Stimulated activated CD4-positive, alpha-beta T cell treated with anti-CD3 and anti-CD28 coated beads, Interleukin-2, amount 100 ng/mL, for 24 hours (primary cell): ENCODE measurements at places on chromosomes 5 and 9.

DNA sequence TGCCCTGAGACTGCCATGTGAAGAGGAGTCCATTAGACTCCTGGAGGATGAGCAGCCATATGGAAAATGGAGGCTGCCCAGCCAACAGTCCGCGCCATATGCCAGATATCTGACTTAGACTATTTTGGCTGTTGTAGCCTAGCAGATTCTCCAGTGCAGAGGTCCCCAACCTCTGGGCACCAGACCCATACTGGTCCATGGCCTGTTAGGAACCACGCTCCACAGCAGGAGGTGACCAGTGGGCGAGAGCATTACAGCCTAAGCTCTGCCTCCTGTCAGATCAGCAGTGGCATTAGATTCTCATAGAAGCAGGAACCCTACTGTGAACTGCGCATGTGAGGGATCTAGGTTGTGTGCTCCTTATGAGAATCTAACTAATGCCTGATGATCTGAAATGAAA, 851.9 kb downstream of the NR2F1-AS1 start:
- DNase-seq, result no peak

GRCh38 chr5:119179857-119180641, 109.2 kb downstream of the DMXL1 start:
- DNase-seq, result no peak

GRCh38 chr5:109992264-109992915, 302.7 kb downstream of the MAN2A1 start:
- no peak for DNase-seq

GRCh38 chr5:140641716-140642115, 2.5 kb downstream of the TMCO6 start:
- no peak for DNase-seq

DNA sequence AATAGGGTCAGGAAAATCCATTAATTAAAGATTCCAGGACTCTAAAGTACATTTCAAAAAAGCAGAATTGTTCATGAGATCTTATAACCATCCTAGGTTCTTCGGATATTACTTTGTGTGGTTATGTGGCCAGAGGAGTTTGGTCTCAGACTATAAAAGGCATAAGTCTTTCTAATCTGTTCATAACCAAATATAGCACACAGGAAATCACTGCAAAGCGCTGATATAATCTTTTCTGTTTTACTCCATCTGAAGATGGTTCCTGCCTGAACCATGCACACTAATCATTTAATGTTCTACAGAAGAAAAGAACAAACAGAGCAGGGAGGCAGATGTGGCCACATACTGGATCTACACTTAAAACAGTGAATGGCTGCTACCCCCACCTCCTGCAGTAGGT, 182.8 kb downstream of the SEMA5A start:
- no peak for DNase-seq

GRCh38 chr9:125538092-125538473, 168.9 kb downstream of the MAPKAP1 start:
- no peak for DNase-seq

DNA sequence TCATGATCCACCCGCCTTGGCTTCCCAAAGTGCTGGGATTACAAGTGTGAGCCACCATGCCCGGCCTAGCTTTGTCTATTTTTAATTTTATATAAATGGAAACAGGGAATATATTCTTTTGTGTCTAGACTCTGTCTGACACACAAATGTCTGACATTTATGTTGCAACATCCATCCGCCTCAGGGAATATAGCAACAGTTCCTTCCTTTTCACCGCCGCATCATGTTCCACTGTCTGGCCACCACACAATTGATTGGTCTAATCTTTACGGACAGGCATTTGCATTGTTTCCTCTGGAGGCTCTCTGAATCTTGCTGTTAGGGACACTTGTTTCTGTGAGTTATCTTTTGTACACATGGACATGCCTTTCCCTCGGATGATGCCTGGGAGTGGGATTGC, 20.1 kb upstream of the TBC1D9B start:
- no peak for DNase-seq

- no peak for DNase-seq
These were observed 20.2 kb downstream of the RETREG1 start for GRCh38 chr5:16596581-16596940.

- DNase-seq, result no peak
These were observed 285.4 kb downstream of the MAST4 start for GRCh38 chr5:66881480-66882161.

GRCh38 chr9:119844431-119844830, 475.2 kb upstream of the BRINP1 start:
- DNase-seq, result no peak

- DNase-seq, result no peak
These were observed 7.3 kb downstream of the SRFBP1 start for GRCh38 chr5:121968910-121969607.

- no peak for DNase-seq
These were observed 34.0 kb downstream of the KIAA1958 start for GRCh38 chr9:112520656-112521055.

- DNase-seq, result no peak
These were observed 319.4 kb upstream of the CDH18 start for GRCh38 chr5:20307391-20307790.

GRCh38 chr9:101275769-101276250, 109.0 kb downstream of the BAAT start:
- no peak for DNase-seq

DNA sequence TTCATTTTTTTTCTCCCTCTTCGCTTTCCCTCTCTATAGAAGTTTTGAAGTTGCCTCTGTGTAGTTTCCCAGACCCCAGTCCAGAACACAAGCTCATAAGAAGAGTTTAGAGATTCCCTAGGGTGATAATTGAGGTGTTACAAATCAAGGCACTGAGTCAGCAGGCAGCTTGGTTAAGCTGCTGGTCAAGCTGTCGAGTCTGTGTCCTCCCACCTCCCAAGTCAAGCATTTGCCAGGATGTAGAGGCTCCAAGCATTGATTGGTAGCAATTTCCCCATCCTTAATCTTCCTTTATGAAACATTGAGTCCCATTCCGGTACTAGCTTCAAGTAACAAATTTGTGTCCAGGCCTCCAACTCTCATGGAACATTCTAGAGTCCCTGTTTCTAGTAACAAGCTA, 47.5 kb upstream of the SLC1A1 start:
- DNase-seq, result no peak

DNA sequence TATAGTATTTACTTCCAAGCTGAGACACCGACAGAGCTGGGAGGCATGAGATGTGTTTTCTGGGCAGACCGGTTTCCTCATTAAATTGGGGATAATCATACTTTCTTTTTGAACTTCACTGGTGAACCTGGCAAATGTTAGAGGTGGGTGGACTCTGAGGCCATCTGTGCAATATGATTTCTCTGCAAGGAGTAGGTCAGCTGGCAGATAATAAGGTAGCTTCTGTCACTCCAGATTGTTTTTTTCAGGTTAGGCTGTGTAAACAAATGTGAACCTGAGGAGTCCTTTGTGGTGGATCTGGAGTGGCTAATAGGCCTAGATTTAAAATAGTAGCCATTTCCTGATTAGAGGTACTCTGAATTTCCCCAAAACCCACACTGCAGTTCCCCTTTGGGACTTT, 75.4 kb upstream of the S1PR3 start:
- no peak for DNase-seq

GRCh38 chr9:88529496-88529895, 5.5 kb upstream of the NXNL2 start:
- DNase-seq, result no peak

- no peak for DNase-seq
These were observed 821.2 kb downstream of the PTPRD start for GRCh38 chr9:9791611-9792010.

- no peak for DNase-seq
These were observed 216.8 kb upstream of the TBC1D2 start for GRCh38 chr9:98472216-98472615.

GRCh38 chr5:102866237-102866600, 111.1 kb downstream of the PAM start:
- no peak for DNase-seq

DNA sequence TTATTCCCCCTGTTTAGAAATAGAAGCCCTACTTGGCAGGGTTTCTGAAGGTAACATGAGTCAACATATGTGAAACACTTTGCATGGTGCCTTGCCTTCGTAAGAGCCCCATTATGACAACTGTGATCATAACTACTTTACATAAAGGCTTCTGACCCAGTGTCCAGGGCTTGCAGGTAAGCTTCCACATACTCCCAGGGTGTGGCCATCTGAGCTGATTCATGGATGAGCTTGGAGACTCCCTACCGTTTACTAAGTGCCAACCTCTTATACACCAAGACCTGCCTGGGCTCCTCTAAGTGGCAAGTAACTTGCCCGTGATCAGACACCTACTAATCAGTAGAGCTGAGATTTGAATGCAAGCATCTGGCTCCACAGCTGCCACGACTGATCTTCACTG, 62.8 kb upstream of the C5orf58 start:
- DNase-seq, result no peak

DNA sequence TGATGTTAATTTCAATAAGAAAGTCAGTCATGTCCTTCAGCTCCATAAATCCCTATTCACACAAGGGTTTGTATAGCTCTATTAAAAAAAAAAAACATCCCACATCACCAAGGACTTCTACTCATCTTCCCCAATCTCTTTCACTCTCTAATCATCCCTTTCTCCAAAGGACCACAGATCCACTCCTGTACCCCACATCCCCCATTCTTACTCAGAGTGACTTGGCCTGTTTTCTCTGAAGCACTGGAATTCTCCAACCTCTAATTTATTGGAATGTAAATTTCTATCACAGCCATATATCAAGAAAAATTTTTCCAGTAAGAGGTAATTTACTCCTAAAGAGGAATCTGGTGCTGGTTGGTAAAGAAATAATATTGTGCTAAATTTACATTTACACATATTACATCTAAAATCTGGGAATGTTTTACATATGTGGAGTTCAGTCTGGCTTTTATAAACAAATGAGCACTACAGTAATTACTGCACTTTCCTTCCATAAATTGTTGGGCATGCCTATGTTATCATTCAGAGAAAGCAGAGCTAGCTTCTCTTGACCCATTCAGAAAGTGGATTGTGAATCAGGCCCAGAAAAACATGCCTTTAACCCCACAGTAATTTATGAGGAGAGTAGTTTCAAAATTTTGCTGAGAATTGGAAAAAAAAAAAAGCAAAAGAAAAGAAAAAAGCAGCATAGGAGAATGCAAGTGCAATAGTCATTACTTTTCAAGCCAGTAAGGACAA, 399.5 kb upstream of the TNC start:
- no peak for DNase-seq

DNA sequence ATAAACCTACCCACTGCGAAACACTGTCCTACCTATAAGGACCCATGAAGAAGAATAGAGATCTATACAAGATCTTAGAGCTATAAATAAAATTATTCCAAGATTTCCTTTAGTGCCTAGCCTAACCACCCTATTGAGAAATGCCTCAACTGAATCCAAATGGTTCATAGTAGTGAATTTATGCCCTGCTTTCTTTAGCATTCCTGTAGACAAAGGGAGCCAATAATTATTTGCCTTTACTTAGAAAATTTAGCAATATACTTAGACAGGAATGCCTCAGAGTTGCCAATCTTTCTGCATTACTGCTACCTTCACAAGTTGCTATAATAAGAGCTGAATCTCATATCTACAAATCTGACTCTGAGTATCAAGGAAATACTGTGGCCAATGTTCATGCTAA, 62.6 kb downstream of the PUM3 start:
- DNase-seq, result no peak

GRCh38 chr5:136033848-136034247, 5.1 kb downstream of the TGFBI start:
- DNase-seq, result no peak

GRCh38 chr9:129996161-129996830, 46.7 kb downstream of the FNBP1 start:
- no peak for DNase-seq

- peak; percentile 48 for DNase-seq
These were observed 13.5 kb upstream of the ANKRD18B start for GRCh38 chr9:33510262-33511183.

DNA sequence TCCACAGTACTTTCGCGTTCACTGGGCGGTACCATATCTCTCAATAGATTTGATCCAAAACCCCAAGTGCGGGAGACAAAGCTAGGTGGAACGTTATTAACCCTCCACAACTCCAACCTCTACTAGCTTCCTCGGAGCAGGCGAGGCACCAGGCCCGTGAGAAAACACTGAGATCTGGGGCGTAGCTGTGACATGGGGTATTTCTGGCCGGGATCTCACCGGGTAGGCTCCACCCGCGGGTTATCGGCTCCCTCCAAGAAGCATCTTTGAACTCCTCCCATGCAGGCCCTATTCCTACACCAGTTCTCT, 350 bp upstream of the SLC25A46 start:
- DNase-seq, result no peak

- no peak for DNase-seq
These were observed 44.6 kb downstream of the PIP5K1B start for GRCh38 chr9:68749579-68750159.

GRCh38 chr5:51230336-51230735, 152.9 kb upstream of the ISL1 start:
- DNase-seq, result no peak

- DNase-seq, result no peak
These were observed 40.3 kb downstream of the GLDC start for GRCh38 chr9:6605202-6605601.

DNA sequence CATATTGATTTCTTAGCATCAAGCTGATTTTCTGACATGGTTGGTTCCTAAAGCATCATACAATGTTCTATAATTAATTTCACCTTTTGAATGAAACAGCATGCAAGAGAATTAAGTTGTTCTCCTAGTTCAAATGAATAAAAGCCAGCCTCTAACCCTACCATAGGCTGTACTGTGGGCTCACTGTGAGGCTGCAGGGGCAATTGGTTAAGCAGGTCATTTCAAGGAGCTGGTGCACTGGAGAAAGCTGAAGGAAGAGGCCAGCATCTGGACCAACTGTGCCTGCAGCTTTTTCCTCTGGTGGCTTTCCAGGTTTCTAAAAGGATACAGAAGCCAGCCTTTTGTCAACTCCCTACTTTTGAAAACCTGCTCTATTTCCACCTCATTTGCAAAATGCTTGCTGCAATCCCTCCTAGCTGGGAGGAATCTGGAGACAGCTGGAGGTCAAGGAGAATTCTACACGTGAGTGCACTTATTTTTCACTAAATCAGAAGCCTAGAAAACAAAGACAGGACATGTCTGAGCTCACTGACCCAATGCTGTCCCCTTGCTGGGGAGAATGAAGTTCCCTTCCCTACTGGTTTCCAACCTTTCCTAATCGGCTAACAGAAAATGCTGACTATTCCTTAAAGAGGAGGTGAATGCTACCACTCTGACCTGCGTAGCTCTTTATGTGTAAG, 158.9 kb downstream of the APBA1 start:
- DNase-seq, result no peak

DNA sequence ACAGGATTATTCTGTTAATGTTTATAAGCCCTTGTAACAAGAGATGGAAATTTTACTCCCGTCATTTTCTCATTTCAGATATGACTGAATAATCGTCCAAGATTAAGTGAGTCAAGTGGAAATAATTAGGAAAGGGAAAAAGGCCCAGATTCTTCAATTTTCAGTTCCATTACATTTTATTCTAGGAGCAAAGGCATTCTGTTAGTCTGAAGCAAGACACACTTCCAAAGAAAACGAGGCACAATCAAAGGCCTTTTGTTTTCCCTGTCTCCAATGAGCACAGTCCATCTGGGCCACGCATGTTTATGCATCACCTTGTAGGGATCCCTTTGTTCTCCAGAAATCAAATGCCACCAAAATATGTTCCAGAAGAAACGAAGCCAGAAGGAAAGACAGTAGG, 382.9 kb upstream of the RFX3 start:
- no peak for DNase-seq
